ENCODE measurements at places on chromosomes 3 and 15.

DNA sequence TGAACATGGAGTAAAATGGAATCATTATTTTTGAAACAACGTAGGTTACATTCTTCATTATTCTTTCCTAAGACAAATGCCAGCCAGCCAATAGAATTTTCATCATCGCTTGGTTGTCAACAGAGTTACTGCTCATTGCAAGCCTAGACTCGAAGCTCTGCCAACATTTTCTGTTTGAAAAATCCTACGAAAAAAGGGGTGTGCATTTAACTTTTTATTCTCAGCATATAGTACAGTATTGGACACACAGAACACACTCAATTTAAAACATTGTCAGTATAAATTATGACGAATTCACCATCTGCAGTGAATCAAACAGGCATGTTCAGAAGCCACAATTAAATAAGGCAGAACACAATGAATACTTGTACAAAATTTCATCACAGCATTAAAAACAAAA is 232.1 kb downstream of the NR1D2 start:
- DNase-seq, result no peak

GRCh38 chr15:65132878-65133547 is 595 bp downstream of the PDCD7 start:
- DNase-seq, result no peak

DNA sequence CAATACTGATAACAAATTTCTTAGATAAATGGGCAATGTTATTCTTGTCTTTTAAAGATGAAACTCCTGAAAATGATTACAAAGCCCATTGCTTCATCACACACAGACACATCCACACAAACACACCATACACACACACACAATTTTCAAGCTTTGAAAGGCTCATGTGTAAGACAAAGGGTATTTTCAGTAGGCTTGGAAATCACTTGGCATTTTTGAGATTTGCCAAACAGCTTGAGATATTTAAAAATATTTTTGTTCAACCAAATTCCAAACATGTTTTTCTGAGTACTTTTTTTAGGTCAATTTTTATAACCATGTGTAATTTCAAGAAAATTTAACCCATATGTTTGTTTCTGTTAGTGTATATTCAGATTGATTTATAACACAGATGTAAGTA is 283.7 kb downstream of the ROBO2 start:
- DNase-seq, result no peak

- no peak for DNase-seq
These were observed 46.1 kb downstream of the RFTN1 start for GRCh38 chr3:16467393-16467792.

DNA sequence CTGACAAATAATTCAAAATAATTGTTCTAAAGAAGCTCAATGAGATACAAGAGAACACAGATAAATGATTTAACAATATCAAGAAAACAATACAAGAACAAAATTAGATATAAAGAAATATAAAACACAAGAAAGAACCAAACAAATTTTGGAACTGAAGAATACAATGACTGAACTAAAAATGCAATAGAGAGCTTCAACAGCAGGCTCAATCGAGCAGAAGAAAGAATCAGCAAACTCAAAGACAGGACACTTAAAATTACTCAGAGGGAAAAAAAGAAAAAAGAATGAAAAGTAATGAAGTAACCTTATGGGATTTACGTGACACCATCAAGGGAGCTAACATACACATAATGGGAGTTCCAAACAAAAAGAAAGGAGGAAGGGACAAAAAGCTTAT is 32.1 kb downstream of the CCDC54 start:
- DNase-seq, result no peak

DNA sequence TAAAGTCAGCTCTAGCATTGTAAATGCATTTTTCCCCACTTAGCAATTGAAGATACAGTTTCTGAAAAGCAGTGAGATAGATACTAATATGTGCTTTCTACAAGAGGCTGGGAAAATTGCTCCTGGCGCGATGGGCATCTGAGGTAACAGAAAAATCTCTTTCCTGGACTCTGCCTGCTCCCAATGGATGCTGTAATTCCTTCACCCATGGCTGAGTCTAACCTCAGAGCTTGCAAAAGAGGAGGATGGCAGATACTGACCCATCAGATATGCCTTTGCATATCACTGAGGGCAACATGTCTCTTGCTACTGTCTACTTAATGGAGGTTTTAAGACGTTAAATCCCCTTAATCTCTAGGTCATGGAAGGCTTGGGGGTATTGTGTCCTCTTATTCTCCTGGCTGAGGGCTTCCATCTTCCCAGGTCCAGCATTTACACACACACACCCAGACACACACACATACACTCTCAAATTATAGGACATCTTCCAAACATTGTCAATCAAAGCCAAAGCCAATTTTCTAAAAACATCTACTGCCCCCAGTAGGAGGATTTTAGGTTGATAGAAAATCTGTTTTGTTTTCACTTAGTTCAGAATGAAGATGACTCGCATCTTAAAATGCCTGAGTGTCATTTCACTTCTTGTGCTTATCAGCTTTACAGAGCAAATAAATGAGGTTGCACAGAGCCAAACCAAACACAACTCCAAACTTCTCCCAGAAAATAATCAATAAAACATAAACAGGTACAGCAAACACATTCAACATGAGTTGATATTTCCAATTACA is 2.4 kb downstream of the TRPM1 start:
- DNase-seq, result no peak

- DNase-seq, result no peak
These were observed 77.1 kb downstream of the BFSP2 start for GRCh38 chr3:133476971-133477375.

GRCh38 chr3:109597444-109597843 is 260.1 kb upstream of the DPPA4 start:
- DNase-seq, result no peak

DNA sequence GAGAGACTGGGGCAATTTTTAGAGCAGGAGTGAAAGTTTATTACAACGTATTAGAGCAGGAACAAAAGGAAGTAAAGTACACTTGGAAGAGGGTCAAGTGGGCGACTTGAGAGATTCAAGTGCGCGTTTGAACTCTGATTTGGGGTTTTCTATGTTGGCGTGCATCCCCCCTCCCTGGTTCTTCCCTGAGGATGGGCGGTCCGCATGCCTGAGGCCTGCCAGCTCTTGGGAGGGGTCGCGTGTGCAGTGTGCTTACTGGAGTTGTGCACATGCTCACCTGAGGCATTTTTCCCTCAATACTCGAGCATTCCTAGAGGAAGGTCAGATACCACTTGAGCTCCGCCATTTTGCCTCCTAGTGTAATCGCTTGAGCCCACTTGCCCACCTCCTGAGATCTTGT is 10.4 kb upstream of the CHAC1 start:
- DNase-seq, result no peak

DNA sequence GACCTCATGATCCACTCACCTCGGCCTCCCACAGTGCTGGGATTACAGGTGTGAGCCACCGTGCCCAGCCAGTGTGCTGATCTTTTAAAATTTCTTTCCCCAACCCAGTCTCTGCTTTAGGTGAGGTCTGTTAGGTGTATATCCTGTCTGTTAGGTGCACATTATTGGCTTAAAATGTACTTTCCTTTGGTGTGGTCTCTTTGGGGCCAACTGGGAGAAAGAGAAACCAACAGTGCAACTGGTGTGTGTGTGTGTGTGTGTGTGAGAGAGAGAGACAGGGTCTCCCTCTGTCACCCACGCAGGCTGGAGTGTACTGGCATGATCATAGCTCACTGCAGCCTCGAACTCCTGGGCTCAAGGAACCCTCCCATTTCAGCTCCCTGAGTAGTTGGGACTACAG is 50.3 kb upstream of the GNB5 start:
- no peak for DNase-seq

- DNase-seq, result no peak
These were observed 173.0 kb upstream of the ROBO2 start for GRCh38 chr3:76866729-76867408.

DNA sequence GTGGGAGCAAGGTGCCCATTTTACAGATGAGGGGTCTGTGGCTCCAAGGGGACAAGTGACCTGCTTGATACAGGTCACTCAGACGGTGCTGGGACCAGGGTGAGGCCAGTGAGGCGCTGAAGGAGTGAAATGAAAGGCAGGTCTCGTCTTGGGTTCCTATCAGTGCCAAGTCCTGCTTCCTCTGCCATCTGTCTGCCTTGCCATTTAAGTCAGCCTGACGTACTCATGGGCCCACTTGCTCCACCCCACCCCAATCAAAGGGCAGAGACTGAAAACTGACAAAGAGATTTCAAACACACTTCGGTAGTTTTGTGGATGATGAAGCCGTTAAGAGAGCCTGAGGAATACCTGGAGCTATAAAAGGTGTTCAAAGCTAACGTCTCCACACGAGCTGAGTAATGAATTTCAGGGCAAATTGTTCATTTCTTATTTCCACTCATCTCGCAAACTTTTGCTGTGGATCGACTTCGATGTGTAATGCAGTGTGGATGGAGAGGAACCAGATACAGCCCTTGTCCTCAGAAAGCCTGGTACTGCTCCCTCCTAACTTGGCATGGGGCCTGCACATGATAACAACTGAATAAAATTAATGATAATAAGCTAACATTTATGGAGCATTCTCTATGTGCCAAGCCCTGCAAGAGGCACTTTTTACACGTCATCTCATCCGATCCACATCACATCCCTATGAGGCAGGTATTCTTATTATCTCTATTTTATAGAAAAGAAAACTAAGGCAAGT is 36.6 kb downstream of the ATP2B2 start:
- no peak for DNase-seq

DNA sequence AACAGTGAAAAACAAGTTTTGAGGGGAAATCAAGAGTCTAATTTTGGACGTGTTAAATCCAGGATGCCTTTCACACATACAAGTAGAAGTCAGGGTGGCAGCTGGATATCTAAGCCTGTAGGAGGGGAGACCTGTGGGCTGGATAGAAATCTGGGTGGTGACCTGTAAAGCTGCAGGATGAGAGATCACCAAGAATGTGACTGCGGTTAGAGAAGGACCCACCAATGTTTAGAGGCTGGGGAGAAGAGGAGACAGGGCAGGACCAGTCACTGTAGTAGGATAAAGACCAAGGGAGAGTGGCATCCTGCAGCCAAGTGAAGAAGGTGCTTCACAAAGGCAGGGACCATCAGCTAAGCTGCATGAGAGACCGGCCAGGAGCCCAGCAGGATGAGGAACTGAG is 36.2 kb downstream of the MRAS start:
- no peak for DNase-seq

- DNase-seq, result no peak
These were observed 125.6 kb downstream of the CADPS start for GRCh38 chr3:62749657-62750056.

DNA sequence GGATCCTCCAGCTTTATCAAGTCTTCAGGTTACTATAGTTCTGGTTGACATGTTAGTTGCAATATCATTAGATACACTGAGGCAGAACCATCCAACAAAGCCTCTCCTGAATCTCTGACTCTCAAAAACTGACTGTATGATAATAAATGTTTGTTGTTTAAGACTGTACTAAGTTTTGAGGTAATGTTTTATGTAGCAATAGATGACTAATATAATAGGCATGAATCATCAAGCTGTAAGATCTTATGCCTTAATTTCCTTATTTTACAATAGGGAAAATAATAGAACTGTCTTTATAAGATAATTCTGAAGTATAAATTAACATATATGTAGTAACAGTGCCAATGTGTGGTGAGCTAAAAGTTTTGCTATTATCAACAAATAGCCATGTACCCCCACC is 88.9 kb upstream of the TBC1D5 start:
- DNase-seq, result no peak

DNA sequence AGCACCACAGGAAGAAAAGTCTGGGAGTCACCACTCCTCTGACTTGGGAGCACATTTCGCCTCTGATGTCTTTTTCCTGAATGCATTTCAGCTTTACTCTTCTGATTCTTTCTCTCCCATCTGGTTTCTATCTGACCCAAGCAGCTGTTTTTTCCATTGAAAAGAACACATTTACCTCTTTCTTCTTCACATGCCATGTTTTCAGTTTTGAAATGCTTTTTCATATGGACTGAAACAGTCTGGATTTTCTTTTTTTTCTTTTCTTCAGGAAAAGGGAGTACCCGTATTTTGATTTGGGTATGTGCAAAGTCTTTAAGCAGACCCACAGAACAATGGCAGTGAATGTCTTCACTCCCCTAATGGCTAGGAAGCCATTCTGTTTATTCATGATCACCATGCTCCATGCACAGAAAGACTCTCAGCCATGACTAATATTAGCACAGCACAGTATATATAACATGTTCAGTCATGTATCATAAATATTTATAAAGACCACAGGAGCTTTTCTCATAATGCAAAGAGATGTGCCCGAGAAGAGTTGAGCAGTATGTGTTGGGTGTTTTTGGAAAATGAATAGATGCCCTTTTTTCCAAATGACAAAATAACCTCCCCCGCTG is 82.7 kb upstream of the LRIG1 start:
- DNase-seq, result no peak

DNA sequence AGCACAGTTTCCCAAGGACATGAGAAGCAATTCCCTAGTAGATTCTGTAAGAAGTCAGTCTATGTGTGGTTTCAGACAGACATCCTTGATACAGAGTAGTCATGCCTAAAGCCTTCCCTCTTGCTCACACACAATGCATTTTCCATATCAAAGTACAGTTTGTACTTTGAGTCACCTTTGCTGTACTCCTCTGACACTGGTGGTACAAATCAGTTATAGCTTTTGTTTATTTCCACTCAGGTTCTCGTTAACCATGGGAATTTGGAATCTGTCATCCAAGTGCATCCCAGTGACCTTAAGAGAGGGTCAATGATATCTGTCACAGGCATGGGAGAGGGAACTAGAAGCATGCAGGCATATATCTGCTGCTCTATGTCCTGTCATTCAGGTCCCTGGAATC is 3.6 kb upstream of the GNB4 start:
- DNase-seq, result no peak

DNA sequence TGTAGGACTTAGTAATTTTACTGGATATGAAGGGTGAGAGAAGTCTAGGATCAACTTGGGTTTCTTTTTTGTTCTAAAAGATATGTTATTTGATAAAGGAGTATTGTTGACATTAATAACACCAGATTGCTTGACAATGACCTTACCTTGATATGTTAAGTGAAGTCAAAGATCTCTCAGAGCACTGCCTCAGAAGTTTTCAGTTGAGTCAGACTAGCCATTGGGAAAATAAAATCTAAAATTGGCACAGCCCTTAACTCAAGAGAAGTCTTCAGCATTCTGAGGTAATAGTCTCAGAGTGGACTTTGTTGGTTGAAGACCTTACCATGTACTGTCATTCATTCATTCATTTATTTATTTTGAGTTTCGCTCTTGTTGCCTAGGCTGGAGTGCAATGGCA is 22.4 kb upstream of the ZNF609 start:
- no peak for DNase-seq

DNA sequence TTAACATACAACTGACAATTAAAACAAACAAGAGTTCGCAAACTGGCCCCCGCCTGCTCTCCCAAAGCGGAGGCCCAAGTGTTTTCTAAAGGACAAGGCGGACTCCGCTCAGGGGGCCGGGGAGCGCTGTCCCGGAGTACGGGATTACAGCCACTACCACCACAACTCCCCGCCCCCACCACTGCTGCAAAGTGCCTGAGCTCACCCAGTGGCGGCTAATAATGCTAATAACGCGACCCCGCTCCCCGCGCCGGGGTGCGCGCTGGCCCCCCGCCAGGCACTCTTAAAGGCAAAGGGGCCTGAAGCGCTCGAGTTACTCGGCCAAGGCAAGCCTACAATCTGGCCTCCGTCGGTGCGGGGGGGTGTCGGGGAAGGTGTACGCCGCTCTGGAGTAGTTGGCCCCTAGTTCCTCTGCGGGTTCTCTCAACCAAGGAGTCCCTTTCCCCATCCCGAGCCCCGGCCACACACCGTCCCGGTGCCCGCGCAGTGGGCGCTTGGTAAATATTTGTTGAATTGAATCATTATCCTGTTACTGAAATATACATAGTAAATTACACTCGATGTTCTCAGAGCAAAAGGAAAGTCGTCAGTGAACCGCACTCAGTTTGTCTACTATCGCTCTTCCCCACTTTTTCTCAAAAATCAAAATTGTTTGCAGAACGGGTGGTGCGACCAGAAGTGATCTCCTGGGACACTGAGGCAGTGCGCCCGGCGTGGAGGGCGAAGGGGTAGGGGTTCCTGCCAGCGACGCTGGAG is 827 bp downstream of the WNT5A start:
- DNase-seq, result no peak
